ENCODE measurements at places on chromosomes 1 and 21.

DNA sequence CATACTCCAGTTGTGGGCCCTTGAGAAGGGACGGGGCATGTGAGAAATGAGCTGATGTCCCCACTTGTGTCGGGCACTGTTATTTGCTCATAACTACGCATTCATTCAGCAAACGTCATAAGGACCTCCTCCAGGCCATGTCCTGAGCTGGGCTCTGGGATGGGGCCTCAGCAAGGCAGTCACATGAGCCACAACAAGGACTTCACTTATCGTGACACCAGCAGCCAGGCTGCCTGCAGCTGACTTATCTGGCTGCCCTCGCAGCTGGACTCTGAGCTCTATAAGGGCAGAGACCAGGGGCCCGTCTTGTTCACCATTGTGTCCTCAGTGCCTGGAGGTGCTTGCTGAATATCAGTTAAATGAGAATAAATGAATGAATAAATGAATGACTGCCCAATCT lies 37.5 kb upstream of the GRIK3 start:
- DNase-seq: no peak

- DNase-seq: no peak
These were observed 212.1 kb upstream of the FMN2 start for GRCh38 chr1:239879321-239880170.

GRCh38 chr1:216785221-216785620 lies 62.0 kb upstream of the ESRRG start:
- no peak for DNase-seq

DNA sequence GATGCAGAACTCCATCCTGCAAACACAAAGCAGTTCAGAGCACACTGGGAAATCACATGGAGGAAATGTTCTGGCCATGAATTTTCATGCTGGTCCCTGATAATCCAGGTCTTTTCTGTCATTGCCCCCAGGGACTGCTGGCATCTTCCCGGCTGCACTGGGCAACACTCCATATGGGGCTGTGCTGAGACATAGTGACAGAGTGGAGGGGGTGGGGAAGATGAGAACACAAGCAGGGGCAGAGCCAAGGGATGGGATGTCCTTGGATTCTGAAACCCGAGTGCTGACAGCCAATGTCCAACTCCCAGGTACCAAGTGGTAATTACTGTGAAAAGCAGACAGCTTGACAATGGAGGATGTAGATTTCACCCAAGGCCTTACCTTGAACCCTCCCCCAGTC lies 185.7 kb downstream of the HIVEP3 start:
- no peak for DNase-seq

DNA sequence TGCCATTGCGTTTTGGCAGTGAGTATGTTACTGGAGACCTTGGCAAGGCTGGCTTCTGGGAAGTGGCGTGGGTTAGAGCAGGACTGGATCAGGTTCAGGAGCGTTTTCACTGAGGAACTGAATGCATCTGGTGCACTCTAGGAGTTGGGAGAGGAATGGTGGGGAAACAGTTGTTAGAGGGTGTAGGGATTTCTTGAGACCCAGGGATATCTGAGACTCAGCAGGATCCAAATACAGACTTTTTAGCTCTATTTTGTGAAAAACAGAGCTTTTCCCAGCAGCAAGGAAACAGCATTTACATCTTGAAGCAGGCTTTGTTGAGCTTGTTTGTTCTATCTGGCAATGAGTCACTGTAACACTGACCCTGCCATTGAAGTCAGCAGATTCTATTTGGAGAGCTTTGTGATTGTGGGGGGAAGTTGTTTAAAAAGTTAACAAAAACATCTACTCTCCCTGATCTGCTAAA lies 56.9 kb upstream of the NRIP1 start:
- DNase-seq: no peak

DNA sequence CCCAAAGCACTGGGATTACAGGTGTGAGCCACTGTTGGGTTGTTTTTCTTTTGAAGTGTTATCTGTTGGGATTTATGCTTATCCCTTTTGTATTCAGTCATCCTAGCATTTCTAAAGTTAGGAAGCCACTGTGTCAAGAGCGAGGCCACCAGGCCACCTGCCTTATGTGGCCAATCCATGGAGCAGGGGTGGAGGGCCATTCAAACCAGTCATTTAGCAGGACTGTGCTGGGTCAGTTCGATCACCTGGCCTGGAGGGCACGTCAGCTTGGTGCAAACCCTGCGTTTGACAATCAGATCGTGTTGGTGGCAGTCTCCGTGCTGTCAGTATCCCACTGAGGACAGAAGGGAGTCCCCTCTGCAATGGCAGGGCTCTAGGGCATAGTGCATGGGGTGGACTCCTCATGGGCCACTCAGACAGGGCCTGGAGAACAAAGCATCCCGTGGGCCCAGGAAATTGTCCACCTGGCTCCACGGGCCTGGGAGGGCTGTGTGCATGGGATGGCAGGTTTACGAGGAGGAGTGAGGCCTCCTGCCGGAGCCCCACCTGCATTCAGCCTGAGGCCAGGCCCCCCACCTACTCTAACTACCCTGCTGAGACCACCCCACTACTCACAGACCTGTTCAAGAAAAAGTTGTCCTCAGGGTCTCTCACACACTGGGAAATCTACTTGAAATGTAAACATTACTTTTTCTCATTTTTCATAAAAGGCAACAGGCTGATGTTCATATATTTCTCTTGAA lies 242.3 kb downstream of the SDCCAG8 start:
- no peak for DNase-seq

- no peak for DNase-seq
These were observed 40.5 kb downstream of the MAP3K7CL start for GRCh38 chr21:29170944-29171343.

- DNase-seq: no peak
These were observed 131.0 kb upstream of the NRIP1 start for GRCh38 chr21:15195768-15196167.

- no peak for DNase-seq
These were observed 46.5 kb upstream of the GREM2 start for GRCh38 chr1:240658312-240658960.

DNA sequence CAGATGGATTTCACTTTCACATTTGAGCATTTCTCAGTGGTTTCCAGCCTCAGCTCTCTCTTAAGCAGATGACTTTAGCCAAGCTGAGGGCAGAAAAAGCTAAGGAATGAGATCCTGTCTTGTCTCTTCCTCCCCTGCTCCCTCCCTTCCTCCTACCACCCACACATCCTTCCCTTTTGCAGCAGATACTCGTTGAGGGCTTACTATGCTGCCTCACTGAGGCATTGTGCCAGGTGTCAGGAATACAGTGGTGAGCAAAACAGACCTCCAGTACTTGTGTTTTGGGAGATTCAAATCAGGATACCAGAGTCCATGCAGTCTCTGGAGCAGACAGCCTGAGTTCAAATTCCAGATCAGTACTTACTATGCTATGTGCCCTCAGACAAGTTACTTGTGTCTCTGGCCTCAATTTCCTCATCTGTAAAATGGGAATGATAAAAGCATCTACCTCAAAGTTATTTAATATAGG lies 43.2 kb downstream of the KIF26B start:
- DNase-seq: no peak

DNA sequence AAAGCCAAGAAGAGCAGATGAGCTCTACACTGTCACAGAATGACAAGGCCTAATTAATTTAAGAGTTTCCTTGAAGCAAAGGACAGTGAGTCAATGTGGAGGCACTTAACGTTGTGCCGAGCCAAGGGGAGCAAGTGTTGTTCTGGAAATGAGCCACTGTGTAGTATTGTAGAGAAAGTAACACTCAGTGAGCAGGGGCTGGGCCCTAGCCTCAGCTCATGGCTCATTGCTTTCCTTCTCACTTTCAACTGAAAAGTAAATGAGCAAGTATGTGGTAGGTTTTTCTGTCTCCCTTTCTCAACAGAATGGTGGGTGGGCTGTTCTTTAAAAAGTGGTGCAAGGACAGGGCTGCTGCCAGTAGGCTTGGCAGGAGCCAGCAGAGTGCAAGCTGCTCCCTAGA lies 11.8 kb upstream of the KIAA0040 start:
- no peak for DNase-seq

DNA sequence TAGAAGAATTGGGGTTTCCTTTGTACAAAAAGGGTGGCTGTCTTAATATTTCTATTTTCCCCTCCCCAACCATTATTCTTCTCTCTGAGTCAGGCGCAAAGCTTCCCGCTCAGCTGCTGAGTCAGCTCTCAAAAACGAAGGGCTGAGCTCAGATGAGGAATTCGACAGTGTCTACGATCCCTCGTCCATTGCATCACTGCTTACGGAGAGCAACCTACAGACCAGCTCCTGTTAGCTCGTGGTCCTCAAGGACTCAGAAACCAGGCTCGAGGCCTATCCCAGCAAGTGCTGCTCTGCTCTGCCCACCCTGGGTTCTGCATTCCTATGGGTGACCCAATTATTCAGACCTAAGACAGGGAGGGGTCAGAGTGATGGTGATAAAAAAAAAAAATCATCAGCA lies 3.0 kb upstream of the TUFT1 start:
- DNase-seq: no peak

DNA sequence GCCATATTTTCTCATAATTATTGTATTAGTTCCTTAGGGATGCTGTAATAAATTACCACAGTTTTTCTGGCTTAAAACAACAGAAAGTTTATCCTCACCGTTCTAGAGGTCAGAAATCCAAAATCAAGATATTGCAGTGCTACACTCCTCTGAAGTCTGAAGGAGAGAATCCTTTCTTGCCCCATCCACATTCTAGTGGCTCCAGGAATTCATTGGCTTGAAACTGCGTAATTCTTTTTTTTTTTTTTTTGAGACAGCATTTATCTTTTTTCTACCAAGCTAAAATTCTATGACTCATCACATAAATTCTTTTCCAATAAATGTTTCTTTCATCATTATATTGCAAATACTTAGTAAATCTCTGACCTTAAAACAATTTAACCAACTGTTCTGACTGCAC lies 451.0 kb upstream of the RGS18 start:
- no peak for DNase-seq

- no peak for DNase-seq
These were observed 15.9 kb upstream of the MUTYH start for GRCh38 chr1:45356186-45356585.

- no peak for DNase-seq
These were observed 142.0 kb upstream of the ATP1B1 start for GRCh38 chr1:168964478-168964877.

- DNase-seq: no peak
These were observed 13.1 kb upstream of the HEYL start for GRCh38 chr1:39652554-39652953.
